ENCODE measurements at places on chromosomes 3 and 15. TPM values are rescaled to one million over a fixed set of nuclear protein-coding genes. Genes with fewer than 3 reads are reported as not detected.

DNA sequence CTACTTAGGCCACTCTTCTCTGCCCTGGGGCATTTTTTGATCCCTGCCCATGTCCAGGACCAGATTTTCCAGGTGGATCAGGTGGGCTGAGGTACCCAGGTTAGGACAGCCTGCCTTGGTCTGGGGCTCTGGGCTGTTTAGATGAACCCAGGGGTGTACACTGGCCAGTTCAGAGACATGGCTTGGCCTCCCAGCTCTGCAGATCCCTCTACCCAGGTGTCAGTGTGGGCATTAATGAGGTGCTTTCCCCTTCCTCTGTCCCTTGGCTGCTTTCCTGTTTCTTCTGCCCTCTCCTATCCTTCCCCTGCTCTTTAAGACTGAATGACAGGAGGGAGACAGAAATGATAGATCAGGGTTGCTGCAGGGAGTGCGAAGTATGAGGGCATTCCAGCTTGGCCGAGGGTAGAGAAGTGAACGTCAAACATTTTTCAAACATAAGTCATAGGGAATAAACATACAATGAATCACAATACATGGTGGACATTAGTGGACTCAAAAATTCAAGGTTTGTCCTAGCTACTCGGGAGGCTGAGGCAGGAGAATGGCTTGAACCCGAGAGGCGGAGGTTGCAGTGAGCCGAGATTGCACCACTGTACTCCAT is 30.5 kb downstream of the RTP1 start:
- H3K36me3 ChIP-seq: no peaks in the 10 kb centered on the region
- no peaks in the 10 kb centered on the region for H3K4me1 ChIP-seq
- no peaks in the 10 kb centered on the region for H3K27me3 ChIP-seq

- no peaks in the 10 kb centered on the region for H3K36me3 ChIP-seq
- H3K27ac ChIP-seq: no peak overlapping the region
- no peak for DNase-seq
- no peaks in the 10 kb centered on the region for H3K4me1 ChIP-seq
- H3K27me3 ChIP-seq: no peaks in the 10 kb centered on the region
Observed at GRCh38 chr3:38548154-38548931, 52.2 kb downstream of the EXOG start.

- peaks cover 6% of the 10 kb centered on the region for H3K4me1 ChIP-seq
- peaks cover 29% of the 10 kb centered on the region for H3K27me3 ChIP-seq
- no peaks in the 10 kb centered on the region for H3K36me3 ChIP-seq
- no peak for DNase-seq
- no peak overlapping the region for H3K27ac ChIP-seq
Observed at GRCh38 chr3:46463120-46463867, 1.4 kb downstream of the LTF start.

- H3K27me3 ChIP-seq: peaks cover 5% of the 10 kb centered on the region
- no peak for DNase-seq
- peaks cover 24% of the 10 kb centered on the region for H3K4me1 ChIP-seq
- no peaks in the 10 kb centered on the region for H3K36me3 ChIP-seq
- H3K27ac ChIP-seq: no peak overlapping the region
- peak overlapping the region; percentile 38 for H3K4me3 ChIP-seq
Observed at GRCh38 chr3:37862219-37862902, 681 bp downstream of the CTDSPL start.

GNAT1 gene
- total RNA-seq: 0.28 TPM

NTRK3 gene
- not detected for total RNA-seq

GRCh38 chr3:145807990-145808389 is 353.0 kb downstream of the PLOD2 start:
- no peak overlapping the region for H3K27ac ChIP-seq
- no peak for DNase-seq
- H3K36me3 ChIP-seq: no peaks in the 10 kb centered on the region
- no peak overlapping the region for H3K4me3 ChIP-seq
- H3K27me3 ChIP-seq: no peaks in the 10 kb centered on the region
- no peaks in the 10 kb centered on the region for H3K4me1 ChIP-seq

DNA sequence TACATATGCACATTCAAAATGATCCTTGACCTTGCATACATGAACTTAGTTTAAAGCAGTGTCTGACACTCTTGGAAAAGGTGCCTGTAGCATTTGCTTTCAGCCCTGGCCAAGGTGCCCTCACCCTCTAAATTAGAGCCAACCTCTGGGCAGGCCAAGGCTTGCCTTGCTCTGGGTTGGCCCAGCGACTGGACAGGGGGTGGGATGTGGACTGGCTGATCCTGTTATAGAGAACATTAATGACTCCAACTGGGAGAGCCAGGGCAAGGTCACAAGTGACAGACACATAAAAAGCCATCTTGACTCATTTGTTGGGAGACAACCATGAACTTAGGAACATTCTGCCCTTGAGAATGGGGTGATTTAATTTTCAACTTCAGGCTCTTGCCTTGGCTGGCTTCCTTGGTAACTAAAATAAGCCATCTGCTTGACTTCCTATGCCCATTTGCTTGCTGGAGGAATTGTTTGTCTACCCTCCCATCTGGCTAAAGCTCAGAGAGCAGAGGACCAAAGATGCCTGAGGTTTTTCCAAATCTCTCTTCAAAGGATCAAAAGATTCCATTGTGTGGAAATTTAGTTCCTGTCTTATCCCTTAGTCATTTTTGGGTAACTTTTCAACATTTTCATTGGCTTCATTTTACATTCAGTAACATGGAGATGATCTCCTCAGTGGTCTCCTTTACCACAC is 403.7 kb downstream of the SOX2 start:
- no peak overlapping the region for H3K4me3 ChIP-seq
- H3K27ac ChIP-seq: no peak overlapping the region
- H3K4me1 ChIP-seq: no peaks in the 10 kb centered on the region
- no peak for DNase-seq
- H3K36me3 ChIP-seq: no peaks in the 10 kb centered on the region

STRIT1 gene
- total RNA-seq: not detected

- no peak for DNase-seq
- H3K27ac ChIP-seq: no peak overlapping the region
- peaks cover 46% of the 10 kb centered on the region for H3K36me3 ChIP-seq
- H3K27me3 ChIP-seq: no peaks in the 10 kb centered on the region
- H3K4me3 ChIP-seq: no peak overlapping the region
Observed at GRCh38 chr3:31581660-31582059, 48.9 kb downstream of the STT3B start.

- H3K36me3 ChIP-seq: peaks cover 51% of the 10 kb centered on the region
- H3K4me3 ChIP-seq: no peak overlapping the region
- DNase-seq: no peak
- no peaks in the 10 kb centered on the region for H3K4me1 ChIP-seq
- no peaks in the 10 kb centered on the region for H3K27me3 ChIP-seq
- no peak overlapping the region for H3K27ac ChIP-seq
Observed at GRCh38 chr15:80942746-80943565, 46.7 kb downstream of the MESD start.

DNA sequence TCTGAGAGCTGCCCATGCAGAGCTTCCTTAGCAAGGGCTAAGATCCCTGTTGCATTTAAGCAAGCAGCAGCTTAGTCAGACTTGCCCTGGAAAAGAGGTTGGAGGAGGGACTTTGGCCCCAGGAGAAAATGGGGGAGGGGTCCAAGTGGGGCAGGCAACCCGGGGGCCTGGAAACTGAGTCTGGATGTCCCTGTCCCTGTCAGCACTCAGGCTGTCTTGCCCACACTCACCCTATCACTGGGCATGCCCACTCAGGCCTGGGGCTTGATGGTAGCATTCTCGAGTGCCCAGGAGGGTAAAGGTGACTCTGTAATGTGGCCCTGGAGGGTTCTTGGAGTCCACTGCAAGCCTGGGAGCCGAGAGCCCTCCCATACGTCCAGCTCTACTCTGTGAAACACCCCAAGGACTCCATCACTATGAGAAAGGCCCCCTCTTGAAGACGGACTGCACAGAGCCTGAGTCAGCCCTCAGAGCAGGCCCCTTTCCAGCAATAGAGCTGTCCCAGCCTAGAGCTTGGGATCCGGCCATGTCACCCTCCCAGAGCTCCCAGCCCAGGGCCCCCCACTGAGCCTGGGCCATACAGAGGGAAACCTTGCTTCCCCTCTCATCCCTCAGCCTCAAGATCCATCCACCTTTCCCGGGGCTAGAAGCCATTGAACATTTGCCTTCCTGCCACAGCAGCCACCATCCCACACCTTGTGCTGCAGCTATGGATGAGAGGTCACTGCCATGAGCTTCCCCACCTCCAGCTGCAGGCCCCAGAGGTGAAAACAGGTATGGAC is 13.4 kb downstream of the MYL3 start:
- H3K27ac ChIP-seq: no peak overlapping the region
- no peak overlapping the region for H3K4me3 ChIP-seq
- H3K27me3 ChIP-seq: no peaks in the 10 kb centered on the region
- no peak for DNase-seq

GRCh38 chr3:58154626-58155449 is 55.9 kb downstream of the DNASE1L3 start:
- no peaks in the 10 kb centered on the region for H3K27me3 ChIP-seq
- no peak for DNase-seq
- H3K36me3 ChIP-seq: peaks cover 45% of the 10 kb centered on the region

DNA sequence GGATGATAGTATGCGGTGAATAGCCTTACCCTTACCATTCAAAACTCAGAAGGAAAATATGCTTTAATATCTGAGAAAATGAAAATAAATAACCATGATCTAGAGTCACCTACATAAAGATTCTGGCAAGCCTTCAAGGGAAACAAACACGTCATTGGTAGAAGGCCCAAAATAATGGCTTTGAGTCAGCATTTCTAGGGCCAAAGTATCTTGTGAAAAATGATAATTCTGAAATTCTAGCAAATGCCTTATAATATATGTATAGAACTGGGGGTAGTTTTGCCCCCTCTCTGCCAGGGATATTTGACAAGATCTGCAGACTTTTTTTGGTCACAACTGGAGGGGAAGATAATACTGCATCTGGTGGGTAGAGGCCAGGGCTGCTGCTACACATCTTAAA is 15.4 kb downstream of the PLSCR1 start:
- peaks cover 23% of the 10 kb centered on the region for H3K36me3 ChIP-seq
- no peaks in the 10 kb centered on the region for H3K27me3 ChIP-seq
- no peaks in the 10 kb centered on the region for H3K4me1 ChIP-seq
- DNase-seq: no peak
- H3K27ac ChIP-seq: no peak overlapping the region

ATP13A5 gene
- total RNA-seq: not detected

- H3K4me1 ChIP-seq: peaks cover 10% of the 10 kb centered on the region
- DNase-seq: no peak
- no peaks in the 10 kb centered on the region for H3K27me3 ChIP-seq
- H3K27ac ChIP-seq: no peak overlapping the region
- no peaks in the 10 kb centered on the region for H3K36me3 ChIP-seq
- no peak overlapping the region for H3K4me3 ChIP-seq
Observed at GRCh38 chr3:105805404-105805803, 63.4 kb downstream of the CBLB start.

GRCh38 chr15:35319354-35319753 is 226.6 kb downstream of the DPH6 start:
- H3K4me3 ChIP-seq: no peak overlapping the region
- no peaks in the 10 kb centered on the region for H3K4me1 ChIP-seq
- H3K36me3 ChIP-seq: no peaks in the 10 kb centered on the region
- DNase-seq: no peak
- H3K27ac ChIP-seq: no peak overlapping the region

DNA sequence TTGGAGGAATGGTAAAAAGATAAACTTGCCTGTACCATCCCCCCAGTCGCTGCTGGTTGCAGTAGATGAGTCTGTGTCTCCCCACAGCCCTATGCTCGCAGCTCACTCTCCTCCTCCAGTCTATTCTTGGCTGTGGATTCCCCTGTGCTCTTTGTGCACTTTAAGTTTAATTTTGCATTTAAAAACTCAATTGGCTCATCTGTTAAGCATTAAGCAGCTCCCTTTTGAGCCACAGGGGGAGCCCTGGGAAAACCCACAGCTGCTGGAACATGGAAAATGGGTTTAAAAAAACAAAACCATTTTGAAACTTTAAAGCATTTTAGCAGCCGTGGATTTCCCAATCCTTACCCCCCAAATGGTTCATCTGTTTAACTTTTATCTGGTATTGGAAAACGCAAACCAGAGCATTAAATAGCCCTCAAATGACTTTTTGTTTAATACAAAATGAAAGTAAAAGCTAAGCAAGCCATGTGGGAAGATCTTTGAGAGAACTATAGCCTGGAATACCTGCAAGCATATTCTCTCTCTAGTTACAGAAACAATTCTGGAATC is 536.9 kb downstream of the ZIC1 start:
- H3K36me3 ChIP-seq: no peaks in the 10 kb centered on the region
- H3K27ac ChIP-seq: no peak overlapping the region
- H3K27me3 ChIP-seq: no peaks in the 10 kb centered on the region
- H3K4me1 ChIP-seq: no peaks in the 10 kb centered on the region
- no peak overlapping the region for H3K4me3 ChIP-seq

DNA sequence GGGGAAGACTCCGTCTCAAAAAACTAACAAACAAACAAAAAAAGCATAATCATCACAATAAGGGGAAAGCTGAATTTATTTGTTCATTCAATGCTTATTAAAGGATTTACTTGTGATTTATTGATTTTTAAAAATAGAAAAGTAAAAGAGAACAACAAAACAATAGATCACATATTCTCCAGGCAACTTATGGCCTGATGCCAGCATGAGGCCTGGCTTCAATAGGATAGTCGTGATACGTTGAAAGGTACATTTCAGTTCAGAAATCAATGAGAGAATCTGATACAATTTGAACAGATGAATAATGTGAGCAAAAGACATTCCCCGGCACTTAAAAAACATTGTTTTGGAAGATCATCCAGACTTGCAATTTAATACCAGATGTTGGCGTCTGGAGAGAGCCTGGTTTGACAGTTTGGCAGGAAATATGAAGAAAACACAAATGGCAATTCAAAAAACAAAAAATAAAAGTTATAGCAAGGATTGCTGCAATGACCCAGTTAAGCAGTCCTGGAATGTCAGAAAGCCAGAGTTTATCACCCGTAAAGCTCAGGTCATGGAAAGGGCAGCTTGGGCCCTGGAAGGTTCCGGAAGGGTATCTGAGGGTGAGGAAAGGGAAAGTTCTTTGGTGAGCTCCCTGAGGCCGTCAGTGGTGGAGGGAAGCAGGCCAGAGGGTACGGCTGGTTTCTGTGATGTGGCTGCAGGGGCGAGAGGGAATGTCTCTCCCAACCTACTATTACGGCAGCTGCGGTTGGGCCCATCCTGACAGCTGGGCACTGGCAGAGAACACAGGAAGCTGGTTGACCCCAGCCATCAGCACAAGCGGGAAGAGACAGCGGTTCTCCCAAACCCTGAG is 230.2 kb upstream of the HES1 start:
- DNase-seq: no peak
- H3K4me1 ChIP-seq: peaks cover 1% of the 10 kb centered on the region
- H3K27me3 ChIP-seq: no peaks in the 10 kb centered on the region
- no peak overlapping the region for H3K27ac ChIP-seq
- H3K36me3 ChIP-seq: no peaks in the 10 kb centered on the region

DNA sequence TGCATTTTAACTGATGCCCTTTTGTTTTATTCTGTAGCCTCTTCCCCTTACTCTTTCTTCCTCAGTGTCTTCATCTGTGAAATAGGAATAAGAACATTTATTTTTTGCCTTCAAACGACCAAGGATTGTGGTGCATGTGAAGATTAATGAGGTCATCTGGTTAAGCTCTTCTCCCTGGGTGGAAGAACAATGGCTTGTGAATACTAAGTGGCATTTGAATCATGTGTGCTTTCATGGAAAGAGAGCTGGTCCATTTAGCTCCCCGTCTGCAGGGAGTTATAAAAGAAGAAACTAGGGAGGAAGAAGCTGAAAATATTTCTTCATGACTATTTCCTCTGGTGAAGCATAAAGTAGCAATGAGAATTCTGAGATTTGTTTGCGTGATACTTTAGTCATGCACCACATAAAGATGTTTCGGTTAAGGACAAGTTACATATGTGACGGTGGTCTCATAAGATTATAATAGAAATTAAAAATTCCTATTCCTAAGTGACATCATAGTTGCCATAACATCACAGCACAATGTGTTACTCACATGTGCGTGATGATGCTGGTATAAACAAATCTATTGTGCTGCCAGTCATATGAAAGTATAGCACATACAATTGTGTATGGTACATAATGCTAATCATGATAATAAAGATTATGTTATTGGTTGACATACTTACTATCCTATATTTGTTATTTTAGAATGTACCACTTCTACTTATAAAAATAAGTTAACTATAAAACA is 374.3 kb downstream of the RBMS3 start:
- no peaks in the 10 kb centered on the region for H3K36me3 ChIP-seq
- H3K27me3 ChIP-seq: no peaks in the 10 kb centered on the region

All from CD4-positive, alpha-beta T cell (primary cell).